ENCODE measurements at places on chromosomes 12 and 14.

- DNase-seq: no peak
These were observed 3.0 kb downstream of the HSP90B1 start for GRCh38 chr12:103933237-103933636.

DNA sequence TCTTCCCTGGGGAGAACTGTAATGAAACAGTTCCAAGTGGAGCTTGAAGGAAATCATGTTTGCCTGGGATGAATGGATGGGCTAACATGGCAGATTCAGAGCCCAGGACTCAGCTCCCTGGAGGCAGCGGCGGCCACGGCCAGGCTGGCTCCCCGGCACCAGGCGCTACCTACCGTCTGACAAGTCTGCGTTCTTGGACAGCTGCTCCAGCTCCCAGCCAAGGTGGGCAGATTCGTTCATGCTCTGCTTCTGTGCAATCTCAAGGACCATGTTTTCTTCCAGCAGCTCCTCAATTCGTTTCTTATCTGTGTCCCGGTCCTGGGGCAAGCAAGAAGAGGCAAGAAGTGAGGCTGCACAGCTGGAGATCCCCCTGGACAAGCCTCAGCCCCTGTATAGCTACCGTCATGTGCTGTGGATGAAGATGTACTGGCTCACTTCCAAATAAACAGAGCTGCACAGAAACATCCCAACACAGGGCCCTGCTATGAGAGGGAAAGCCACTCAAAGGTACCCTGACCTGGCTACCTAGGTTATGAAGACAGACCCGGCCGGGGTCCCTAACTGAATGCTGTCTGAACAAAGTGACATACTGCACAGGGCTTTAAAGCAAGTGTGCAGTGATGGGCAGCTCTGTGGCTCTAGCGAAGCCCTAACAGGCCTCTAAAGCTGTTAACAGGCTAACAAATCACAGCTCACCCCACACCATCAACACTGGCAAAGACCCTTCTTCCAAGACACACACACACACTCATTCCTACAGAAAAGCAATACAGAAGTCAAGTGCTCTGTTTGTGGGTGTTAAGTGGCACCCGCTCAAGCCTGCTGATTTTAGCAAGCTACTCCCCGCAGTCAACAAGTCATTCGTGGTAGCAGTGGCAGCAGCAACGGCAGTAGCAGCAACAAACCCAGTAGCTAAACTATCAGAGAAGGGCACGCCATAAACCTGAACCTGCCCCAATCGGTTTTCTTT is 80.4 kb upstream of the GPR68 start:
- DNase-seq: no peak

- DNase-seq: no peak
These were observed 883.7 kb upstream of the TMEM132C start for GRCh38 chr12:127383281-127383680.

DNA sequence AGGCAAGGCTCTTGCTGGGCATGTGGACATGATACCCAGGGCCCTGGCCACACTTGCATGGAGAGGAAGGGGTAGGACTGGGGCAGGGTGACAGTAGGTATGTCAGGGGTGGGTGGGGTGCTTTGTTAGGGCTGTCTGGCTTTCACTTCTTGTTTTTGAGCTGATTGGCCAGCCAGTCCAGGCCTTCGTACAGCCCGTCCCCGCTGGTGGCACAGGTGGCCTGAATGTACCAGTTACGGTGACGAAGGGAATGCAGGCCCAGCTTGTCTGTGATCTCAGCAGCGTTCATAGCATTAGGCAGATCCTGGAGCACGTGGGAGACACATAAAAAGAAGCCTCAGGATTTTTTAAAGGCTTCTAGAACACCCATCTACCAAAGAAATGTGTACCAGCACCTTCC is 13.5 kb upstream of the FKBP11 start:
- no peak for DNase-seq
